Astrocyte of the hippocampus (primary cell): ENCODE measurements at places on chromosomes 2 and 18.

GRCh38 chr2:172404824-172405223 lies 22.6 kb upstream of the ITGA6 start:
- peak; percentile 88 for DNase-seq

GRCh38 chr18:75696391-75696790 lies 268.9 kb upstream of the SMIM21 start:
- DNase-seq, result no peak

GRCh38 chr18:63043516-63043915 lies 276.1 kb downstream of the BCL2 start:
- no peak for DNase-seq

DNA sequence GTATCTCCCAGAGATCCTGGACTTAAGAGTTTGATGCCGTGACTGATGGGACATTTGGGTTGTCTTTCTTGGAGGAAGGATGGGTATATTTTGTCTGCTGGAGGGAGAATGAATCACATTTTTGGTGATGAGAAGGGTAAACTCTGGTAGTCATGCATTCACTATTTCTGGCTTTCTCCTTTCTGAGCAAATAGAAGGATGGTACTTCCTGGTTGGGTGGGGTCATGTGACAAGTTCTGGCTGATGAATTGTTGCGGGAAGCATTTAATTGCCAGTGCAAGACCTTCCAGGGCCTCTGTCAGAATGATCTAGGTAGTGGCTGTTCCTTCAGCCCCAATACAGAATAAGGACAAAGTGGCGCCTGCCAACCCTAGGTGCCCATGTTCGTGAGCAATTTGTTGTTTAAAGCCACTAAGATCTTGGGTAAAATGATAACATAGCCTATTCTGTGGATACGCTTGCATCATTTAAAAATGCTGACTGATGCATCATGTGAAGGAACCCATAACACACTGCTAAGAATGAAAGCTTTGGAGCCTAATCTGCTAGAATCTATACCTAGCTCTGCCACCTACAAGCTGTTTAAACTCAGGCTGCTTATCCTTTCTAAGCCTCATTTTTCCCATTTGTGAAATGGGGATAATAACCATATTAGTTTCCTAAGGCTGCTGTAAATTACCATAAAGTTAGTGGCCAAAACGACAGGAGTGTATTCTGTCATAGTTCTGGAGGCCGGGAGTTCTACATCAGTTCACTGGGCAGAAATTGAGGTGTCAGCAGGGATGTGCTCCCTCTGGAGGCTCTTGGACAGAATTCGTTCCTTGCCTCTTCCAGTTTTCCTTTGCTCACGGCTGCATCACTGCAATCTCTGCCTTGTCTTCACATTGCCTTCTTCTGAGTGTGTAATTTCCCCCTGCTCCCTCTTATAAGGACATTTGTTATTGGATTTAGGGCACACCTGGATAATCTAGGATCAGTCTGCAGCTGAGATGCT lies 281.3 kb downstream of the AGPS start:
- DNase-seq, result no peak

DNA sequence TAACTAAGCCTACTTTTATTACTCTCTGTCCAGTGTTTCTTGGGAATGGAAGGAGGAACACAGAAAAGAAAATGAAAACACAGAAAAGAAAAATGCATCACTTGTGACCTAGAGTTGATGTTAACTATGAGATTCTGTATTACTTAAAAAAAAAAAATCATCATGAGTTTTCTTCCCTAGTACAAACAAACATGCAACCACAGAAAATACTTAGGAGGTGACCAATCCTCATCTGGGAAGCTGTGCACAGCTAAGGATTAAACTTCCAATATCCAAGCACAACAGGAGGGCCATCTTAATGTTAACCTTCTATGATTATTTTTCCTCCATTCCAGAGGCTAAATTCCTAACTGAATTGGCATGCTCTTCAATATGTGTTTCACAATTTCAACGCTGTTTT lies 1140.4 kb downstream of the LRP1B start:
- DNase-seq, result peak; percentile 82

- DNase-seq, result no peak
These were observed 34.3 kb downstream of the ADD2 start for GRCh38 chr2:70733646-70734180.

DNA sequence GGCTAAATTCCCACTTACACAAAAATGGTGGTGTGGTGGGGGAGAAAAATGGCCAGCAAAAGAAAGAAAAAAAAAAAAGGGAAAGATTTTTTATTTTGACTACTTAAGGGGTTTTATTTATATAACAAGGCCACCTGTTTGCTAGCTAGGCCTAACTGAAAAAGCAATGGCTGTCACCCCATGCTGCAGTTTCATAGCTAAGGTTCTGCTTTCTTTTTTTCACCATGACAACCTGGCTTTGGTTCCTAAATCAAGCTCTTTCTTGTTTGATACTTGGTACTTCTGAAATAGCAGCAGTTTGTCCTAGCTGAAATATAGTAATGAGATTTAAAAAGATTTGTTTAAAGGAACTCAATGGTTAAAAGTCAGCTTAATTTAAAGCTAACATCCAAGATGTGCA lies 433.2 kb upstream of the MEX3C start:
- DNase-seq, result no peak

- DNase-seq, result no peak
These were observed 299.3 kb downstream of the GALR1 start for GRCh38 chr18:77548790-77549420.

DNA sequence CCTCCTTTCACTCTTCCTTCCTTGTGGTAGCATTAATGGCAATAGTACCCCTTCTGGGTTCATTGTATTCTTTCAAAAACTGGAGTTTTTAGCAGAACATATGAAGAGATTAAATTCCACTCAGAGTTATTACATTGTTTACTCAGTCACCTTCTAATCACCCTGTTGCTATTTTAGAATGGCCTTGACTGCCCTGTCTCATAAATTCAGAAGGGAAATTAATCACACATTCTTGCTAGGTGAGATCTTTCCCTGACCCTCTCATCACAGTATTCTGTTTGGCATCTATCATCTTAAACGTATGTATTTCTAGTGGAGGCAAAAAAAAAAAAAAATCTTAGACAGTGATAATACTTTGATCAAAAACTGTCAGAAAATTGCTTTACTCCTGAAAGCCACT lies 760.4 kb downstream of the ADCYAP1 start:
- no peak for DNase-seq

DNA sequence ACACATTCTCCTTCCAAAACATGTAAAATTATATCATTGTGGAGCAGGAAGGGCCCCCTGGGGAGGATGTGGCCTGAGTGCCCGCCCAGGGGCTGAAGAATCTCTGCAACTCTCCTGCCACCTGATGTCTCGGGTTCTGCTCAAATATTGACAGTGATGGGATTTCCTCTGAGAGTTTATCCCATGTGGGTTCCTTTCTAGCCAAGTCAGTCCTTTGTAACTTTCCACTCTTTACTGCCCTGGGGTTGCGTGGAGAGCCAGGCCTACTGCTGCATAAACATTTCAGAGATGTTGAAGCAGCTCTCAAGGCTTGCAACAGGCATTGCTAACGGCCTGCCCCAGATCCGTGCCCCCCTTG lies 4.0 kb upstream of the RAB17 start:
- no peak for DNase-seq

DNA sequence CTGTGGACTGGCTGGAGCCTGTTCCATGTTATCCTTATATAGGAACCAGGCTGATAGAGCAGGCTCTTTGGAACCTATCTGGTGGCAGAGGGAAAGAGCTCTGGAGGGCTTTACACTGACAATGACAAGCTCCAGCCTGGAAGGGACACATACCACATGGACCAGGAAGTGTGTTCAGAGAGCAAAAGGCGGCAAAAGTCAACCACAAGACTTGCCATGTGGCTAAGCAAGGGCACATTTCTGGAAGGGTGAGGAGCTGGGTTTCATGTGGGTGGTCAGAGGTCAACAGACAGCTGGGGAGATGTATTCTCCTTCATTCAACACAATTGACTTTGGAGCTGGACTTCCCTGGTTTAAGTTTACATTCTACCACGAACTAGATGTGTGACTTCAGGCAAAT lies 325.2 kb downstream of the DYSF start:
- DNase-seq, result no peak

DNA sequence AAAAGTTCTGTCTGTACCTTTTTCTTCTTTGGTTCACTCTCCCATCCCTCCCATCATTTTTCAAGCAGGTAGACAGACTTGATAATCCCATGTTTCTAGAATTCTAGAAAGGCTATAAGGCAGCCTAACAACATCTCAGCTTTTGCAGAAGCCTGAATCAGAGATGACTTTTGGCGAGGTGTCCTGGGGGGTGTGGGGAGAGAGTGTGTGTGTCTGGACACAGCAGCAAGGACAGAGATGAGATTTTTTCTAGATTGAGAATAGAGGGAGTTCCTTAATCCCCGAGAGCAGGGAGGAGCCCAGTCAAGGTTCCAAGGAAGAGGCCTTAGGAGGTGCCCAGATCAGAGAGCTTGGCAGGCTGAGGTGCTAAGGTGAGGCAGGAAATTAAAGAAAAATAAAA lies 22.0 kb upstream of the LAPTM4A start:
- DNase-seq, result no peak

DNA sequence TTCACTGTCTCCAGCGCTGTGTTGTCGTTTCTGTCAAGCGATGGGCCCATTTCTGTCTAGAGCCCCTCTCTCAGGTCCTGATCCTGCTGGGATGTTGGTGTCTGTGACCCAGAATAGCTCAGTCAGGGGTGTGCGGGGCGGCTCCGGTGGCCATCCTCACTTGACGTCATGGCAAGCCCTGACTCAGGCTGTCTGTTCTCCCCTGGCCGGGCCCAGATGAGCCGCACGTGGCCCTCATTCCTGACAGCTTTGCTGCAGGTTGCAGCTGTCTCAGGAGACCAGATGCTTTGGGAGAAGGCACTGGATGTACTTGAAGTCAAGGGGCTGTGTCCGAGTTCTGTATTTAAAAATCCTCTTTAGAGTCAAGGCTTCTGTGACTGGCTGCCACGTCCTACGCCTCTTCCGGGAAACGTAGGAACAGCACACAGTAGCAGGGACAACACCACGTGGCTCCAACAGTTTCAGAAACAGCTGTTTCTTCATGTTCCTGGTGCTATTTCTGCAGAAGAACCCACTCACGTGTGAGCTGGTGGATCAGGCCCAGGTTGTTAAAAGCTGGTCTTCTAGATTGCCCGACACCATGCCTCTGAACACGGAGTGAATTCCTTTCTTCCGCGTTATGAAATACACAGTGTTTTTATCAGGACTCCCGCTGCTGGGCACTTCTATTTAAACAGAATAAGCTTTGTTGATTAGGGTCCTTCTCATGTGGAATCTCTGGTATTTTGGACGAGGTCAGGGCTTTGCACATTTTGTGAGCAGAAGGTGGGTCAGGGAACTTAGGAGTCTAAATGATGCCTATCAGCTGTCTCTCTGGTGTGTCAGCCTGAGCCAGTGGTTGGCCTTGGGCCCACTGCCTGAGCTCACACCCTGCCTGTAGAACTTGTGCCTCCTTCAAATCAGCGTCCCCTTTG lies 28.3 kb upstream of the NTSR2 start:
- peak; percentile 44 for DNase-seq

DNA sequence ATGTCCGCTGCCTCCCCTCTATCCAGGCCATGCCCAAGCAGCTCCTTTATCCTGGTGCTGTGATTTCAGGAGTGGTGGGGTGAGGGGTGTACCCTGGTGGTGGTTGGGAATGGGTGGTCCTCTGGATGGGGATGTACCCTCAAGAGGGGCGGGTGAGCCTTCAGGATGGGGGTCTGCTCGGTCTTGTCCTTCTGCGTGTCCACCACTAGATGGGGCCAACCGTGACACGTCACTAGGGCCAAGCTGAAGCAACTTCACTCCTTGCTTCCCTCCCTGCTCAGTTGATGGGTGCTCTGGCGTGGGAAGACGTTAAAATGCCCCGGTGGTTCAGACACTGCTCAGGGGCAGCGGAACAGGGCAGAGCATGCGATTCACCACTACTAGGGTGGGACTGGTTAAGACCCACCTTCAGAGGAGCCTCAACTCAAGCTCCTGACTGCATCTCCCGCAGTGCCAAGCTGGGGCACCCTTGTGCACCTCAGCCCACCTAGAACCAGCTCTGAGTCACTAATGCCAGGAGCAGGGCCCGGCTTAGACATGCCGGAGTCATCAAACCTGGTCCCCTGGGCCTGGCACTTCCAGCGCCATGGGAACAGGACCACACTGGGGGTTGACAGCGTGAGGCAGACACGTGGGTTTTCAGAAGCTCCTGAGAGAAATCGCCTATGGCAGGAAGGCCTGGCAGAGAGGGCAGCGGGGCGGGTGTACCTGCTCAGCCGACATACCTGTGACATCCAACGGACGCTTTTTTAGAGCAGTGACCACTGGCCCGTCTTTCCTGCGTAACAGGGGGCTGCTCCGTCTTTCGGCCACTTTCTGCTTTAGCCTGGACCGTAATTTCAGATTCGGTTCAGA lies 256.7 kb downstream of the HDAC4 start:
- peak; percentile 69 for DNase-seq

DNA sequence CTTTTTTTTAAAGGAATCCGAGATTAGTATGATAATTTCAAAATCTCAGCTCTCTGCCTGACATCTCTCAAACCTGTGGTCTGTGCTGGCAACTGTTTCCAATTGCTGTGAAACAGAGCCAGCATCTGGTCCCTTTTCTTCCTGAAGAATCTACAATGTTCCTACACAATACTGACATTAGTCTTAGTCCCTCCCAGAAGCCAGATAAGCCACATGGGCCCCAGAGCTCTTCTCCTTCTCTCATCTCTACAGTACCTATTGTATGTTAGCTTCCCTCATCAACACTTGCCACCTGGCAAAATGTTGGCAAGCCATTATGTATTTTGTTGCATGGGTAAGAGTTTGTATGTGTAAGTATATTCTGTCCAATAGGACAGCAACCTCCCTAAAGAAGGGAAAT lies 62.9 kb upstream of the CDKL4 start:
- peak; percentile 25 for DNase-seq

DNA sequence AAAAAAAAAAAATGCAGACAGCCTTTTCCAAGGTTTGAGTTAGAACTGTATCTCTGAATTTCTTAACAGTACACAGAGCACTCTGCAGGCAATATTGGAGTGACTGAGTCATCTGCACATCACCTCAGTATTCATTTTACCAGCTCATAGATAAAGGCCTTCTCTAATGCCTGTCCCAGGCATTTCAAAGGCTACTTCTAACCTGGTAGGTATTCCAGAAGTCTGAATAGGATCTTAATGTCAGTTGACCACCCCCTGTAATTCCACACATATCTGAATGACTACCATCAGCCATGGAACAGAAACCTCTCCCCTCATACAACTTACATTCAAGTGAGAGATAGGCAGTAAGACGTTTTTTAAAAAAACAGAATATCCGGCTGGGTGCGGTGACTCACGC lies 9.0 kb downstream of the METTL21A start:
- DNase-seq, result peak; percentile 13

GRCh38 chr2:198630384-198630783 lies 826.0 kb downstream of the PLCL1 start:
- no peak for DNase-seq

GRCh38 chr2:3451926-3452671 lies 67.2 kb downstream of the ADI1 start:
- DNase-seq, result no peak

DNA sequence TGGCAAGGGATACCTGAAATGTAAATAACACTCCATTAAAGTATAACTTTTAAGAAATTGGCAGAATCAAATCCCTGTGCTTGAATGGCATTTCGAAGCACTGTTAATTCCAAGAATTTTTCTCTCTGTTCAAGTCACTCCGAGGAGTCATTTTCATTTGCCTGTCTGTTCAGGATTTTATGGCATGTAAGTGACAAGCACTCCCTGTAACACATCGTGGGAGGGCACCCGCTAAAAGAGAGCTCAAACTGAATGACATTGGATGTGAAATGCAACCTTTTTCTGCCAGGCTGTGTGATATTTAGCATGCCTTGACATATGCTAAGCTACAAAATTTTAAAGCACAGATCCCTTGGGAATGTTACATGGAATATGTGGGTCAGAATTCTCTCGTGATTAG lies 339.6 kb downstream of the LRRTM1 start:
- no peak for DNase-seq

GRCh38 chr2:6883448-6884122 lies 6.0 kb downstream of the RSAD2 start:
- no peak for DNase-seq
